ENCODE measurements at places on chromosomes 11 and 22.

GRCh38 chr22:29503811-29504372 lies 23.9 kb downstream of the NEFH start:
- DNase-seq = no peak

DNA sequence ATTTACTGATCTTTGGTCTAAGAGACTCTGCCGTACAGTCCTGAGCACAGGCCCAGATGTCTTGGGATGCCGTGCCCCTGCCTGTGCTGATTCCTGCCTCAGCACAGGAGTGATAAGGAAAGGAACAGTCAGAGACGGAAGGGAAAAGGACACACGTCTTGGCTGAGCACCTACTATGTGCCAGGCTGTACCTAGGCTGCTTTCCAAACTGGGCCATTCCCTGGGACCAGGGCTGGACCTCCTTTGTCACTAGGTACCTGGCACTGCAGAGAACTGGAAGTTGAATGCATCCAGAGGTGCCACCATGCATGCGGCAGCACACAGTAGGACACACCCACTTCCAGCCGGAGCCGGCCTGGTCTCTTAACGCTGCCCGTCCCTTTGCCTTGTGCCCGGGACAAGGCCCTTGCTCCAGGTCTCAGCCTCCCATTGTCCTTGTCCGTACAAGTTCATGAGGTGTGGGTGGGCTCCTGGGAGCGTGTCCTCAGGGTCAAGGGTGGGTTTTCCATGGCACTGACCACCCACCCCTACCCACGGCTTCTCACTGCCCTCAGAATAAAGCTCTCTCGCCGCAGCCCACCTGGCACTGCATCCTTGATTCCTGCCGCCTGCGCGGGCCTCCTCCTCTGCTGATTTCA lies 1.1 kb upstream of the SSTR3 start:
- no peak for DNase-seq

- DNase-seq = peak; percentile 85
Observed at GRCh38 chr11:27116684-27117083, 76.1 kb downstream of the BBOX1 start.

DNA sequence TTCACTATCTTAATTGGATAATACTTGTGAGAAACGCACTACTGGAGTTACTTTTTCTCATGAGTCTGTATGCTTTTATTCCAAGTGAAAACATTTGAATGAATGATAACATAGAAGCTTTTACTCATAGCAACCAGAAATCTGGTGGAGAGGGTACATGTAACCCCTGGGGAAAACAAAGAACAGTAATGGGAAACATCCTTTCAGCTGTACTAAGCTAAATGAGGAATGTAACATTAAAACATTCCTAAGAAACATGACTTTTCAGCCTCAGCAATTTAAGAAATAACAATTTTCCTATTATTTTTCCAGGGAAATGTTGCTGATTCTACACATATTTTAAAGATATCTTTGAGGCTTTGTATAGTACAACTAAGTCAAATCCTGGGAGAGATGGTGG lies 97.2 kb upstream of the CEP126 start:
- no peak for DNase-seq

DNA sequence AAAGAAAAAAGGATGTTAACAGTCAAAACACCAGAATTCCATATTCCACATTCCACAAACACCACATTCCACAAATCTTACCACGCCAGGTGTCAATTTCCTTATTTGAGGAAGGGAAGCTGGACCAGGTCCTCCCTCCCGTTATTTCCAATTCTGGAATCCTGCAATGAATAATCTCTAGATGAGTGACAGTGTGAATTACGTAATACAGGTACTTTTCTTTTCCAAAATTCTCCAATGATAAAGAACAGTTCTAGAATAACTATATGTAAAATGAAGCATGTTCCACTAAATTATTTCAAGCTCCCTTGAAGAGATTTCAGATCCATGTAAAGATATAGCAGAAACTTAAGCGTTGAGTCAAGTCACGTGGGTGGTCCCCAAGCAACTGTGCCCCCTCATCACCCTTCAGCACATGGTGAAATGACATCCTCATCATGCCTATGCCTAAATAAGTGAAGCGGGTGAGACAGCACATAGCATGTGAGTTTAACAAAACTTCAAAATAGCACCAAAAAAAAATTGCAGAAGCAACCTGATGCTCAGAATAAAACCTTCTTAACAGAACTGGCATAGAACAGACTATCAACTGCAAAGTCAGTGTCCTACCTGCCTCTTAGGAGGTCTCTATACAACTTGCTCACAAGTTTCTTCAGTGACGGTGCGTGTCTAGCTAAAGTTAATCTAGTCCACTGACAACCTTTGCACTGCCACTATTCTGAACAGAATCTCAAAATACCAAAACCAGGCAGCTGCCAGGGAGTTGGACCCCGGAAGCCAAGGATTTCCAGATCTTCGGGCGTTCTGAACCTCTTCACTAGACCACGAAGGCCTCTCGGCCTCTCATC lies 876 bp downstream of the NFRKB start:
- DNase-seq = no peak
